COR-L47 (cell line): ENCODE measurements at places on chromosomes 5 and 9.

DNA sequence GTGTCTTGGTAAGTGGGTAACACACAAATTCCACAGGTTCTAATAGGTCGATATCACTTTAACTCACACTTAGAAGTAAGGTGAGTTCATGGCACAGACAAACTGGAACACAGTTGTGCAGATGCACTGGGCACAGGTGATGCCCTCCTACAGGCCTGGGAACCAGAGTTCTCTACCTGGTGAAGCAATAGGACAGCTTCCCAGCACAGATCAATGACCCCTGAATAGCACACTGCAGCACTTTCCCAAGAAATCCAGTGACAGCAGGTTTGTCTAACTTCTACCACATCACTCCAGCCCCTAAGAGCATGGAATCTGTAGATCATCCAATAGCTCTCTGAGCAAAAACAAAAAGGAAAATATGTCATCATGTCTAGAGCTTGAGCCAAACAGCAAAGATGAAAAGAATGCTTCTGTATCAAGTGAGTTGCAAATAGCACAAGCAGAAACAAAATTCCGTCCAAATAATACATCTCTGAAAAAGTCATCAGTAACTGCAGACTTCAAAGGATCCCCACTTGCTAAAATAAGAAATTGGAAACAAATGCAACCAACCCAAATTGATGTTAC lies 33.5 kb downstream of the MOCS2 start:
- no peak for DNase-seq

GRCh38 chr9:18622186-18622836 lies 148.4 kb downstream of the ADAMTSL1 start:
- no peak for DNase-seq

GRCh38 chr9:82513242-82513751 lies 524.7 kb downstream of the SPATA31D1 start:
- DNase-seq = no peak

GRCh38 chr5:92409134-92409533 lies 1026.0 kb upstream of the ARRDC3 start:
- DNase-seq = no peak

- no peak for DNase-seq
Observed at GRCh38 chr5:60903356-60903755, 41.5 kb downstream of the ERCC8 start.
